GM12878 (cell line): ENCODE measurements at places on chromosomes 12 and 14. TPM values are rescaled to one million over a fixed set of nuclear protein-coding genes. Genes with fewer than 3 reads are reported as not detected.

DNA sequence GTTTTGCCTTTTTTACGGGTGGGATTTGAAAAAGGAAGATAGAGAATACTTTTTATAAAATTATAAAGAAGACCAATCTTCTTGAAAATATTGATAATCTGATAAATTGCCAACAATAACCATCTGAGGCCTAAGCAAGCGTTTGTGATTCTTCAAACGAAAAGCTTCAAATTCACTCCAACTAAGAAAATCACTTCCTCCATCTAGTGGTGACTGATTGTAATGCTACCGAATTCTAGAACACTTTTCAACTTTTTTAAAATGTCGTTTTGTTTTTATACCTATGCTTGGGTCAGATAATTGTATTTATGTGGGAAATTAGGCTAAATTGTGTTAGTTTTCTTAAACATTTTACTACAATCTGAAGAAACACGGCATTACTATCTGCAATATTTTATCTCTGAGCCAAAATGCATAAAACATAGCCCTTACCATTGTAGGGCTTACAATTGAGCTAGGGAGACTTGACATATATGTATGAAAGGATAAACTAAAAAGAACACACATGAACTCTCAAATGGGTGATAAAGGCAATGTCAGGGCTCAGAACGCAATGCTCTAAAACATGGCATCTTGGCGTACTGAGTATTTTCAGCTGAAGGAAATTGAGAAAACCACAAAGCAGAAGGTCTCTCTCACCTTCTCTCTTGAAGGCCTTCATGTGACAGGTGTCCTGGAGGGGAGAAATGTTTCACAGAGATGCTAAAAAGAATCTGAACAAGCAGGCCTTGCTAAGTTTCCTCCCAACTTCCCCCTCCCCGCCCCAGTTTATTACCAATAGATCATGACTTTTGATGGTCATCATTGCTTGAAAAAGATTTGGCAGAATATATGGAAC is 36.8 kb upstream of the G2E3 start:
- H3K4me3 ChIP-seq, result no peak overlapping the region
- no peaks in the 10 kb centered on the region for H3K36me3 ChIP-seq
- no peak overlapping the region for H3K27ac ChIP-seq
- no peaks in the 10 kb centered on the region for H3K4me1 ChIP-seq

DNA sequence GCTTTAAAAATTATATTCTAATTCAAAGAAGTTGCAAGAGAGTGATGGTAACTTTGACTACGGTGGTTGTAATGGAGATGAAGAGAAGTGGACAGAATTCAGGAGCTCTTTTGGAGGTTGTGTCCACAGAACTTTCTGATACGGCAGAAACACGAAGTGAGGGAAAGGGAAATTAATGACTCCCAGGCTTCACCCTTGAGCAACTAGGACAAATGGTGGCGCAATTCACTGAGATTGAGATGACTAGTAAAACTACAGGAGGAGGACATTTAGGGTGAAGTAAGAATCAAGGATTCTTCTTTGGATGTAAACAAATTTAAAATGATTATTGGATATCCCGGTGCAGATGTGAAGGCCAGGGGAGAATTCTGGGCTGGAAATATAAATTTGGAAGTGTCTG is 212.6 kb downstream of the PTPRO start:
- no peak overlapping the region for H3K27ac ChIP-seq
- no peaks in the 10 kb centered on the region; the same call in 1 of the 2 replicates for H3K4me1 ChIP-seq
- DNase-seq, result no peak
- no peaks in the 10 kb centered on the region for H3K27me3 ChIP-seq
- H3K36me3 ChIP-seq, result no peaks in the 10 kb centered on the region

DNA sequence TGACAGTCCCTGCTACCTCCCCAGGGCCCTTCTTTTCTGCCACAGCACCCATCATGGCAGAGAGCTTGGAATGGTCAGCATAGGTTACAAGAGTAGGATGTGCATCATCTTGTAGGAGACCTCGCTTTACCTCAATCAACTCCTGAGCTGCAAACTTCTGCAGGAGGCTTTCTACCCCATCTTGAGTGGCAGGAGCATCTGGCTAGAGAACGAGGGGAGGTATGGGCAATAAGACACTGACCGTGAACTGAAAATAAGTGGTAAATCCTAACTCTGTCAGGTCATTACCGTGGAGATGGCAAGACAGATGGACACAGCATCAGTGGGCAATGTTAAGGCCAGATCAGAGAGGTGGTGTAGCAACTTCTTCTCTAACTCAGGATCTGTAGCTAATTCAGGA is 7.8 kb downstream of the METTL3 start:
- H3K36me3 ChIP-seq, result peaks cover 33% of the 10 kb centered on the region
- DNase-seq, result no peak
- H3K4me1 ChIP-seq, result peaks cover 10% of the 10 kb centered on the region
- H3K4me3 ChIP-seq, result no peak overlapping the region
- H3K27ac ChIP-seq, result no peak overlapping the region
- no peaks in the 10 kb centered on the region for H3K27me3 ChIP-seq

JPH4 gene
- 1.4 and 4.4 TPM in 2 replicates for polyA plus RNA-seq

IRAK4 gene
- 19.4 and 20.1 TPM in 2 replicates for polyA plus RNA-seq

TESPA1 gene
- 19.8 and 21.4 TPM in 2 replicates for polyA plus RNA-seq

GPD1 gene
- polyA plus RNA-seq, result 0.27 and 0.48 TPM in 2 replicates

DNA sequence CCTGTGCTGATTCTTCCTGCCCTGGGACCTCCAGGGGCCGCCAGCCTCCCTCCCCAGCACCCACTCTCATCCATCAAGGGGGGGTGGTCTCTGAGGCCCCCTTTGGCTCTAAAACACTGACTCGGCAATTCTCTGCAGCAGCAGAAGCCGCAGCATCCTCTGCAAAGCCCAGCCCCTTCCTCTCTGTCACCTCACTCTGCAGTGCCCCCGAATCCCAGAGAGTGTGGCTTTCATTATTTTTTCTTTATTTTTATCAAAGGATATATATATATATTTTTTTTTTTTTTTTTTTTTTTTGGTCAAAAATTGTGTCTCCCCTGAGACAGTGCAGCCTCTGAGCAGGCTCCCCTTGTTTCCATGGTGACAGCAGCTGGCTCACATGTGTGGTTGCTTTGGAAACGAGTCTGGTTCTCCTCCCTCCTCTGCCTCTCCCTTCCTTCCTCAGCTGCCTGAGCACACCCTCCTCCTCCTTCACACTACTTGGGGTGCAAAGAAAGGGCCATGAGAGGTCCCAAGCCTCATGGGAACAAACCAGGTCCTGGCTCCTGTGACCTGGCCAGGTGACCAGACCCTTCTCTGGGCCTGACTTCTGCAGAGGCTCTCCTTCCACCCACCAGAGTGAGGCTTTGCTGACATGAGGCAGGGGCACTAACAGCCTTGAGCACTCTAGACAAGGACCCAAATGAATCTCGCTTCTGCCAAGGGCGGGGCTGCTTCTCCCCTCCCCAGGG is 100.5 kb downstream of the LRRC74A start:
- H3K4me1 ChIP-seq, result peaks cover 18% of the 10 kb centered on the region
- no peak for DNase-seq
- no peaks in the 10 kb centered on the region for H3K27me3 ChIP-seq

- no peaks in the 10 kb centered on the region for H3K4me1 ChIP-seq
- H3K27me3 ChIP-seq, result no peaks in the 10 kb centered on the region
- H3K27ac ChIP-seq, result no peak overlapping the region
- H3K4me3 ChIP-seq, result no peak overlapping the region
- DNase-seq, result no peak
Measured at GRCh38 chr12:90622431-90622830, 332.5 kb downstream of the CCER1 start.

FSCB gene
- polyA plus RNA-seq, result not detected in 2 replicates

SYCP3 gene
- 0.25 and 0.39 TPM in 2 replicates for polyA plus RNA-seq

GRCh38 chr12:5292651-5293050 is 139.3 kb upstream of the NTF3 start:
- no peak overlapping the region for H3K27ac ChIP-seq
- no peak overlapping the region for H3K4me3 ChIP-seq
- no peak for DNase-seq
- no peaks in the 10 kb centered on the region for H3K36me3 ChIP-seq
- no peaks in the 10 kb centered on the region for H3K4me1 ChIP-seq

GRCh38 chr14:38948171-38948570 is 154.9 kb downstream of the SEC23A start:
- no peaks in the 10 kb centered on the region for H3K27me3 ChIP-seq
- no peak overlapping the region for H3K27ac ChIP-seq
- DNase-seq, result no peak
- no peak overlapping the region for H3K4me3 ChIP-seq
- no peaks in the 10 kb centered on the region for H3K4me1 ChIP-seq
- H3K36me3 ChIP-seq, result no peaks in the 10 kb centered on the region

TSPAN11 gene
- polyA plus RNA-seq, result not detected in 2 replicates

GRCh38 chr12:119044094-119044493 is 62.8 kb downstream of the SRRM4 start:
- no peak for DNase-seq
- no peak overlapping the region for H3K27ac ChIP-seq
- no peaks in the 10 kb centered on the region for H3K27me3 ChIP-seq
- H3K4me3 ChIP-seq, result no peak overlapping the region

PRIMA1 gene
- not detected in 2 replicates for polyA plus RNA-seq

GRCh38 chr12:101694297-101694848 is 3.1 kb upstream of the CHPT1 start:
- H3K27me3 ChIP-seq, result no peaks in the 10 kb centered on the region
- no peaks in the 10 kb centered on the region for H3K36me3 ChIP-seq
- DNase-seq, result no peak
- H3K27ac ChIP-seq, result no peak overlapping the region

DNA sequence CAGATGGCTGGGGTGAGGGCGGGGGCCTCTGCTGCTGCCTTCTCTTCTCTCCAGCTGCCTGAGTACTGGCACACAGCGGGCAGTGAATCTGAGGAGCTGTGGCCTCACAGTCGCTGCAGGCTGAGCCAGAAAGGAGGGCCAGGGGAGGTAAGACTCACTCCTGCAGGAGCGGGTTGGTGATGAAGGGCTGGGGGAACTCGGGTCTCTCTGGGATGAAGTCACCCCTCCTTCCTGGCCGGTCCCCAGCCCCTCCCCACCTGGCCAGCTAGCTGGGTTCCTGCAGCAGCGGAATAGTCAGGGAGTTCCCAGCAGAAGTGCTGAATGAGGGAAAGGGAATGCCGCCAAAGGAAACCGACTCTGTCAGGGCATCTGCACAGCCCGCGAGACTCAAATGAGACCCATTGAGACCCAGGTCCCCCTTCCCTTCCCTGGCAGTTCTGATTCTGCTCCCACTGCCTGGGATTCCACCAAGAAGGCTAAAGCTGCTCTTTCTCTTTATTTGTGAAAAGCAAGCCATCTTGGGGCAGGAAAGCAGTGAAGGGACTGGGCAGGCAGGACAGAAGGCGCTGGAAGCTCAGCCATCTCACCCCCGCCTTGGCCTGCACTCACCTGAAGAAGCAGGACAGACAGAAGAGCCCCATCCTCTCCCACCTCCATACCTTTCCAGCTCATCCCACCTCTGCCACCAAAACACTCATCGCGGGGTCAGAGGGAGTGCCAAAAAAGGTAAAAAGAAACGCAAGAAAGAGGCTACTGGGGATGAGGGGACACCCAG is 5.3 kb downstream of the NGB start:
- no peak overlapping the region for H3K4me3 ChIP-seq
- peaks cover 9% of the 10 kb centered on the region for H3K27me3 ChIP-seq

KRT82 gene
- not detected in 2 replicates for polyA plus RNA-seq

FOXA1 gene
- not detected in 2 replicates for polyA plus RNA-seq

GRCh38 chr12:124046456-124046740 is 73.4 kb downstream of the ZNF664 start:
- no peak overlapping the region for H3K27ac ChIP-seq
- H3K36me3 ChIP-seq, result no peaks in the 10 kb centered on the region
- H3K27me3 ChIP-seq, result no peaks in the 10 kb centered on the region
- H3K4me1 ChIP-seq, result no peaks in the 10 kb centered on the region
- H3K4me3 ChIP-seq, result no peak overlapping the region

GRCh38 chr12:718756-719102 is 33.6 kb upstream of the WNK1 start:
- 0 out of 2 replicates have a peak overlapping the region, but pooled peaks have one; percentile 48 for H3K4me3 ChIP-seq
- H3K27ac ChIP-seq, result peak overlapping the region; percentile 95
- no peaks in the 10 kb centered on the region for H3K27me3 ChIP-seq
- H3K36me3 ChIP-seq, result no peaks in the 10 kb centered on the region

DNA sequence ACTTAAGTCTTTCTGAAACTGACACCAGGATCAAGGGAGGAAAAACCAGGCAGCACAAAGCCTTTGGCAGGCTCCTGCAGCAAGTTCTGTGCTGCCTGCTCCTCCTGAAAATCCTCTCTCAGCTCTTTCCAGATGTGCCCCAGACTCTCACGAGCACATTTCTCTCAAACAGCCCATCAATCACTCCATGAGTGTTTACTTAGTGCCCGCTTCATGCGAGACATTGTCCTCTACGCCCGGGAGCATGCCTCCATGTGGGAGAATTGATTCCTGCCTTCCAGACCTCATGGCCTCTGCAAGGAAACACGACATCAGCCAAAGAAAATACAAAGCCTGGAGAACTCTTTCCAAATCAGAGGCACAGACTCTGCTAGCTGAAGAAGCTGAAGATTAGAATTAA is 46.5 kb upstream of the TSPAN11 start:
- no peaks in the 10 kb centered on the region for H3K4me1 ChIP-seq
- no peaks in the 10 kb centered on the region for H3K36me3 ChIP-seq
- H3K27ac ChIP-seq, result no peak overlapping the region
- H3K27me3 ChIP-seq, result no peaks in the 10 kb centered on the region

GRCh38 chr12:67893022-67893580 is 96.1 kb upstream of the IFNG-AS1 start:
- H3K4me3 ChIP-seq, result no peak overlapping the region
- H3K4me1 ChIP-seq, result no peaks in the 10 kb centered on the region
- no peaks in the 10 kb centered on the region for H3K36me3 ChIP-seq
- peaks cover 2% of the 10 kb centered on the region; the same call in 1 of the 2 replicates for H3K27me3 ChIP-seq
- no peak for DNase-seq
- H3K27ac ChIP-seq, result no peak overlapping the region

GRCh38 chr14:59863806-59864525 is 6.6 kb downstream of the RTN1 start:
- no peak overlapping the region for H3K27ac ChIP-seq
- H3K36me3 ChIP-seq, result no peaks in the 10 kb centered on the region
- H3K4me3 ChIP-seq, result no peak overlapping the region
- no peaks in the 10 kb centered on the region for H3K27me3 ChIP-seq

GRCh38 chr12:53232646-53233461 is 845 bp upstream of the RARG start:
- no peak for DNase-seq
- H3K4me1 ChIP-seq, result peaks cover 22% of the 10 kb centered on the region
- no peak overlapping the region for H3K27ac ChIP-seq
- no peaks in the 10 kb centered on the region; the same call in 1 of the 2 replicates for H3K27me3 ChIP-seq
- no peaks in the 10 kb centered on the region for H3K36me3 ChIP-seq

SLCO1B1 gene
- polyA plus RNA-seq, result not detected in 2 replicates

DNA sequence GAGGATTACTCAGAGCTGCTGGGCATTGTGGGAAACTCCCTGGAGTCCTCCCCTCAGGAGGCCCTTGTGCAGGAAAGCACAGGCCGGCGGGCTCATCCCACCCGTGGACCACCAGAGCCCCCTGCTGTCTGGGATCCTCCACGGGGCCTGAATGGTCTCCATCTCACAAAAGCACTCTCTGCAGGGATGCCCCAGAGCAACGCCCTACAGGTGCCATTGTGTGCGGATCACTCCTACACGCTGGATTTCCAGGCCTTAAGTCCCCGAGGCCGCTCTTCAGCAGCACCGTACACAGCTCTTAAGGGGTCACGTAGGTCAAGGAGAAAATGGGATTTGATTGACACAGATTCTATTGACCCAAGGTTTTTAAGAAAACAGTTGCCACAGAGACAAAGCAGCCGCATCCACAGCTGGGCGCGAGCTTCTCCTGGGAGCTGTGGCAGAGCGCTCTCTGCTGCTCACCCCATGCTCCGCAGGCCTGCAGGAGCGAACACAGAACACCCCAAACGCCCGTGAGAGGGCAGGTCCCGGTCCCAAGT is 36.7 kb upstream of the RIMBP2 start:
- DNase-seq, result no peak
- H3K27ac ChIP-seq, result no peak overlapping the region
- no peaks in the 10 kb centered on the region; the same call in 1 of the 2 replicates for H3K4me1 ChIP-seq

GARIN6 gene
- polyA plus RNA-seq, result not detected in 2 replicates

GRCh38 chr12:51635346-51635745 is 44.3 kb downstream of the SCN8A start:
- DNase-seq, result no peak
- H3K36me3 ChIP-seq, result no peaks in the 10 kb centered on the region
- no peak overlapping the region for H3K27ac ChIP-seq
- no peak overlapping the region for H3K4me3 ChIP-seq
- H3K27me3 ChIP-seq, result no peaks in the 10 kb centered on the region
- H3K4me1 ChIP-seq, result no peaks in the 10 kb centered on the region
